ENCODE measurements at places on chromosomes 2 and 18.

DNA sequence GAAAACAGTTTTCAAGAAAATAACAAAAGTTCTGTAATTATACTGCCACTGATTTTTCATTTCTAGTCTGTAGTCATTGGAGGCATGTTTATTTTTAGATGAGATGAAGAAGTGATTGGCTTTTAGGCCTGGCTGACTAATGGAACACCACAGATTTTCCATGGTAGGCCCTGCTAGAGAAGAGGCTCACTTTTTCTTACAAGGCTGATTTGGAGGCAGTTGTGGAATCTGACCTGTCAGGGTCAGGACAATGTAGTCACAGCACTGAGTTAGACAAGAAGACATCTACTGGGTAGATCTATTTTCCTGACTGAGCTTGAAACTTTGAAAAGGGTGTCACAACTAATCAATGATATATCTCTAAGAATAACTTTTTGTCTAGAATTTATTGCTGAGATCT lies 43.9 kb downstream of the KDM3A start:
- DNase-seq: no peak

GRCh38 chr2:67329513-67329912 lies 67.6 kb upstream of the ETAA1 start:
- no peak for DNase-seq

DNA sequence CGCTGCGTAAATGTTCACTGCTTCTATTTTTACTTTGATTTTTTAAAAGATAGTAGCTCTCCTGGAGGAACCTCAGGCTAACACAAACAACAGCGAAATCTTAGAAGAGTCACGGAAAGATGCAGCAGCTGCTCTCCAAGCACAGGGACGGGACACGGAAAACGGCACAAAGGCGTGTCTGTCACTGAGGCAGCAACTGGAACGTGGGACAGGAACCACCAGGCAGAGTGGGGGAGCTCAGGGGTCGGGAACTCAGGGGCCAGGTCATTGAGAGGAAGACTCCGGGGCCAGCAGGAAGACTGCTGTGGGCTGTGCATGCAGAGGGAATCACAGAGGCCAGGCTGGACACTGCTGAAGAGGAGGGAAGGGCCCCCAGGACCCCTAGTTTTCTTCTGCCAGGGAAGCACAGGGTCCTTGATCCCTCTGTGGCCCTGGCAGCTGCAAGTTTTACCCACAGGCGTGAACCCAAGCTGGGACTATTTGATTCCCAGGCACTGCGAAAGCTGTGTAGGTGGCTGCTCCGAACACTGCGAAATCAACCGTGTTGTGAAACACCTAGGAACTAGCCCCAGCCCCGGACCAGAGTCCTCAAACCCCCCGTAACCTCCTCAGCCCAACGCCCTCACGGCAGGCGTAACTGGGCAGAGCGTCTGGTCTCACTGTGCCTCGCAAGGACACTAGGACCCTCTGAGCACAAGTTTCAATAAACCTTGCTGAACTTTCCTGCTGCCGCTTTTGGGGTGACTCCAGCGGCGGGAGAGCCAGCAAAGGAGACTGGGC lies 263.0 kb downstream of the EIPR1 start:
- DNase-seq: no peak

DNA sequence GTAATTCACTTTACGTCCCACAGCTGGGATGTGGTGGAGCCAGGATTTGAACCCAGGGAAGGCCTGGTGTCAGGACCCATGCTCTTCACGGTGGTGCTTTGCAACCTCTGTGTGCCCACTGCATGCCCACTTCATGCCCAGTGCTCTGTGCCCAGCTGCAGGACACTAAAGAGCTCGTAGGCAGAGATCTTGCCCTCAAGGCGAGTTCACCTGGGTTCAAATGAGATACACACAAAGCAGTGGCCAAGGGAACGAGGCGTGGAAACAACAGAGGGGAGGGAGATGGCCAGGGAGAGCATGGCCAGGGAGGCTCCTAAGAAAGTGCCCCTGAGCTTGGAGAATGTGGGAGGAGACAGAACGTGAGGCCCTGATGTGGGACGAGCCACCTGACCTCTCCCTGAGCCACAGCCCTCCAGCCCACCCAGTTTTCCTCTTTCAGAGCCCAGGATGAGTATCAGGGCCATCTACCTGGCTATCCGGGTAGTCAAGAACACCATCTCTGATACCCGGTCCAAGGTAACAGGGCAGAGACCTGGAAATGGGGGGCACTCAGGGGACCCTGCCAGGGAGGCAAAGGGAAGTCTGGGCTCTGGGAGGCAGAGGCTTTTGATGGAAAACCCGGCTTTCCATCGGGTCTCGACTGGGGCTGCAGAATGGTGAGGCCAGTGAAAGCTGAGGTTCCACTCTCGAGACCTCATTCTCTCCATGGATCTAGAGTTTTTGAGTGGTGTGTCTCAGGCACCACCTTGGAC lies 20.4 kb downstream of the MROH2A start:
- DNase-seq: no peak

- DNase-seq: no peak
These were observed 2.9 kb downstream of the SERTAD2 start for GRCh38 chr2:64650722-64651338.

Data from T-helper 22 cell (primary cell).